ENCODE measurements at places on chromosomes 11 and 22. TPM values are rescaled to one million over a fixed set of nuclear protein-coding genes. Genes with fewer than 3 reads are reported as not detected.

Gene OR4D5
- total RNA-seq: not detected

Gene CCDC89
- total RNA-seq: 7.1 TPM

Gene MOGAT2
- not detected for total RNA-seq

Gene TCF20
- 13.6 TPM for total RNA-seq

Gene PYGM
- total RNA-seq: 3.9 TPM

Gene TMPRSS13
- not detected for total RNA-seq
